ENCODE measurements at places on chromosomes 6 and 20.

DNA sequence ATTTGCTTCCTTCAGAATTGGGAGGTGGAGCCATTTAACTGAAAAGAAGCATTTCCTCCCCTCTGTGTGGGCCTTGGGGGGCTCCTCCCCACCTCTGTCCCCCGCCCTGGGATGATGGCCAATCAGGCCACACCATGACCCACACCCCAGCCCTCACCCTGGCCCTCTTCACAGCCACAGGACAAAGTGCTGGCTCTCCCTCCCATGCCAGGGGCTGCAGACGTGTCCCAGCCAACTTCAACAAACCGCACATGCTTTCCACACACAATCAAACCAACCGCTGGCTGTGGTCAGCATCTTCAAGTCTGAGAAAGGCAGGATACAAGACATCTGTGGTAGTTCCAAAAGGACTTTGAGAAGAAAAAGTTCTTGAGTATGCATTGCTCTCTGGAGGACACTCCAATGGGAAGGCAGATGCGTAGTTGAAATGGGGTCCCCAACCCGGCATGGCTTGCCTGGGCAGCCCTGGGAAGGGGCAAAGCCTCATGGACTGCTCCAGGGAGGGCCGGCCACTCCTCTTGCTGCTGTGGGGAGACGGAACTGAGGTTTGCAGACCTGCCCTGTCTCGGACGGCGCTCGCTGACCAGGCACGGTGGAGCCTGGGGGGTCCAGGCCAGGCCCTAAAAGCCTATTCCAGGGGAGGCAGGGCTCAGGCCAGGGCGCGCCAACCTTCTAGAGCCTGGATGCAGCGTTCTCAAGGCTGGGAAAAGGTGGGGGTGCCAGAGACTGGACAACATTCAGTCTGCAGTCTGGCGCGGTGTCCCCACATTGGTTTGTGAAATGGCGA lies 12.2 kb downstream of the TTLL2 start:
- DNase-seq = no peak

- DNase-seq = no peak
Observed at GRCh38 chr6:55704421-55704820, 125.4 kb upstream of the HMGCLL1 start.

GRCh38 chr6:20055916-20056315 lies 156.4 kb downstream of the MBOAT1 start:
- no peak for DNase-seq

DNA sequence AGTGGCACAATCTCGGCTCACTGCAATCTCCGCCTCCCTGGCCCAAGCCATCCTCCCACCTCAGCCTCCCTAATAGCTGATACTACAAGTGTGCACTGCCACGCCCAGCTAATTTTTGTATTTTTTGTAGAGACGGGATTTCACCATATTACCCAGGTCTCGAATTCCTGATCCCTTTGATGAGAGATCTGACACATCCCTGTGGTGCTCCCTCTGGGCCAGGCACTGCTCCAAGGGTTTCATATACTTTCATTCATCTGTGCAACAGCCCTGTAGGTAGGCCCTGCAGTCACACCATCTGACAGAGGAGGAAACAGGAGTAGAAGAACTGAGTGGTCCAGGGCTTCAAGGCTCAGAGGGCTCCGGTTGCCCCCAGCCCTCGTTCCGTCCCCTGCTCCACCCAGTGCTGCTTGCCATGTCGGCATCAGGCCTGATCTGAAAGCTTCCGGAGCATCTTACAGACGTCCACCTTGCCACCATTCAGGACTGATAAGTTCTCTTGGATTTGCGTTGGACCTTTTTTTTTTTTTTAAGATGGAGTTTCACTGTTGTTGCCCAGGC lies 3.3 kb downstream of the ZGPAT start:
- no peak for DNase-seq

GRCh38 chr20:43740642-43741041 lies 13.8 kb upstream of the GTSF1L start:
- DNase-seq = no peak

DNA sequence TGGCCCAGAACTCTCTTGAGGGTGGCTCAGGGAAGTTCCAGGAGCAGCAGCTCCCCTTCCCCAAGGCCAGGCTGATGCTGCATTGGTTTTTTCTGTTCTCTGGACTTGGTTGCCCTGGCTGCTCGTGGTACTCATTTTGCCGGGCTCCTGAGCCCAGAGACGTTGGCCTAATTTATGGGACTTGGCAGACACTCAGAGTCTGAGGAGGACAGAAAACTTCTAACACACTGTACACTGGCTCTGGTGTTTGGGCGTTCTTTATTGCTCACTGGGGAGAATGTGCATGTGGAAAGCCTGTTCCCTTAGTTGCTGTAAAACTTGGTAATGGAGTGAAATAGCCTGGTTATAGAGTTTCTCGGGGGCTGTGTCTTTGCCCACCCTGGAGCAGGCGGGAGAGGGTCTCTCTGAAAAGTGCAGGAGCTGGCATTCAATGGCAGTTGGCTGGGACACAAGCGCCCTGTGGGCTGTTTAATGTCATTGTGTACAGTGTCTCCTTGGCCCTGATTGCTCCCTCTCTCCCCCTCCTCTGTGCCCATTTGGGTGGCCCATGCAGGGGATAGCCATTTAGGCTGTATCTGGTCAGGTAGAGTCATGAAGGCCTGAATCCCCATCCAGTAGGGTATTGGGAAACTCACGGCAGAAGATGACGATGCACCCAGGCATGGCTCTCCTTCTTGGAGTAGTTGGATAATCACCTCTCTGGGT lies 109.3 kb downstream of the CDC5L start:
- no peak for DNase-seq

GRCh38 chr6:1987640-1988039 lies 257.8 kb downstream of the GMDS start:
- DNase-seq = no peak

GRCh38 chr6:67567842-67568241 lies 1067.2 kb upstream of the ADGRB3 start:
- no peak for DNase-seq

- no peak for DNase-seq
Observed at GRCh38 chr6:11210386-11211138, 21.9 kb downstream of the NEDD9 start.

- no peak for DNase-seq
Observed at GRCh38 chr6:54535568-54535967, 227.3 kb downstream of the TINAG start.

GRCh38 chr20:51758978-51759544 lies 9.1 kb downstream of the ATP9A start:
- DNase-seq = no peak

GRCh38 chr6:156057869-156058268 lies 602.2 kb upstream of the NOX3 start:
- no peak for DNase-seq

- DNase-seq = no peak
Observed at GRCh38 chr6:5638666-5639065, 368.1 kb downstream of the NRN1 start.

- DNase-seq = no peak
Observed at GRCh38 chr6:36574679-36575078, 19.5 kb upstream of the SRSF3 start.

GRCh38 chr6:7110092-7110792 lies 2.5 kb downstream of the RREB1 start:
- DNase-seq = no peak

DNA sequence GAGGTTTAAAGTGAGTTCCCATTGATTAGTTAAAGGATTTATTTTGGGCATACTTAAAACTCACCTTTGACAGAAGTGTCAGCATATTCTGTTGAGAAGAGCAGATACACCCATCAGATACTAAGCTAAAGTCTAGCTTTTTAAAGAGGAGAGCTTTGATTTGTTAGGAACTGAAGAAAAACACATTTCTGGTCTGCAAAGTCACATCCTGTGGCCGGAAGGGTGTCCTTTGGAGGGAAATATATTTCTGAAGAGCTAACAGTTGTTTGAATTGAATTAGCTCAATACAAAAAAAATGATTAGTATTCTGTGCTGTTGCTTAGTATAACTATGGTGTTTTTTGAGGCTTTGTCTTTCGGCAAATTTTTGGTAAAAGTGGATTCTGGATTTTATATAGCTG lies 302.7 kb downstream of the RFPL4B start:
- no peak for DNase-seq

Measured in T-helper 9 cell (primary cell).